ENCODE measurements at places on chromosomes 12 and 14.

DNA sequence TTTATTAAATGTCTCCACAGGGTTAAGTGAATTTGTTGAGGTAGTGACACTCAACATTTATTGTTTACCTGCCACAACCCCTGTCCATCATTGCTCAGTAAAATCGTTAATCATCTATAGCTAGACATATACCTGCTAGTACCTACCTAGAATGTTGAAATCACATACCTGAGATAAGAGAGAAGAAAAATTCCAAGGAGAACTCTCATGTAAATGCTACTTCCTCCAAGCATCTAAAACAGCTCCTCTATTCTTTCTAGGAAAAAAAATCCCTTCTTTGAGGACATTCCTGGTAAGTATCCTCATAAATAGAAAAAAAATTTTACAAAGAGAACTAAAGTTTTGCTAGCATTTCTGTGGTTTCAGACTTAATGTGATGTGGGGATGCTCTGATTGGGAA lies 325.1 kb downstream of the DAD1 start:
- no peak for DNase-seq

- DNase-seq = peak; percentile 23
Measured at GRCh38 chr14:68140076-68140741, 320.6 kb downstream of the RAD51B start.

DNA sequence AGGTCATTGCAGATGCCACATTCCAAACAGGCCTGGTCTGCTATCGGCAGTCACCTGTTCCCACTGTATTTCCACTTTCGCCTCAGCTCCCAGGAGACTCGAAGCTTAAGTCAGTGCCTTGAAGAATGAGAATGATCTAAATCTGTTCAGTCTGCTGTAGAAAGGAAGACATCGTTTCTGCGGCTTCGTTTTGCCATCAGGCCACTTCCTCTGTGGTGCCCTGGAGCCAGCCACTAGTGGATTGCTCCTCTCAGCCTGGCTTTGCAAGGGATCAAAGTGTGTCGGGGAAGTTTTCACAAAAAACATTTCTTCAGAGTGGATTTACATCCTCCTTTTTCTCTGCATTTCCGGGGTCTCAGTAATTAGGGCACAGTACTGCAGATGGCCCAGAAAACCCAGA lies 66.7 kb downstream of the AACS start:
- no peak for DNase-seq

DNA sequence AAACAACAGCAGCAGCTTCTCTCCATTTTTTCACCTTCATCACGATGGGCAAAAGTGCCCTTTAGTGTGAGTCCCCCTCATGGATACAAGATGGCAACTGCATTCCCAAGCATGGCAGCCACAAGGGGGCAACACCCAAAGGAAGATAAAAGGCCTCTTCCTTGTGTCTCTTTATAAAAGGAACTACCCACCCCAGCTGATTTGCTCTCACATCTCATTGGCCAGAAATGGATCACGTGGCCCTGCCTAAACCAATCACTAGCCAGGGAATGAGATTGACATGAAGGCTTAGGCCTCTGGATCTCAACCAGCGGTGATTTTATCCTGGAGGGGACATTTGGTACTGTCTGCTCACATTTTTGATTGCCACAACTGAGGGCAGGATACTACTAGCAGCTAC lies 21.9 kb upstream of the IFT81 start:
- peak; percentile 49 for DNase-seq

DNA sequence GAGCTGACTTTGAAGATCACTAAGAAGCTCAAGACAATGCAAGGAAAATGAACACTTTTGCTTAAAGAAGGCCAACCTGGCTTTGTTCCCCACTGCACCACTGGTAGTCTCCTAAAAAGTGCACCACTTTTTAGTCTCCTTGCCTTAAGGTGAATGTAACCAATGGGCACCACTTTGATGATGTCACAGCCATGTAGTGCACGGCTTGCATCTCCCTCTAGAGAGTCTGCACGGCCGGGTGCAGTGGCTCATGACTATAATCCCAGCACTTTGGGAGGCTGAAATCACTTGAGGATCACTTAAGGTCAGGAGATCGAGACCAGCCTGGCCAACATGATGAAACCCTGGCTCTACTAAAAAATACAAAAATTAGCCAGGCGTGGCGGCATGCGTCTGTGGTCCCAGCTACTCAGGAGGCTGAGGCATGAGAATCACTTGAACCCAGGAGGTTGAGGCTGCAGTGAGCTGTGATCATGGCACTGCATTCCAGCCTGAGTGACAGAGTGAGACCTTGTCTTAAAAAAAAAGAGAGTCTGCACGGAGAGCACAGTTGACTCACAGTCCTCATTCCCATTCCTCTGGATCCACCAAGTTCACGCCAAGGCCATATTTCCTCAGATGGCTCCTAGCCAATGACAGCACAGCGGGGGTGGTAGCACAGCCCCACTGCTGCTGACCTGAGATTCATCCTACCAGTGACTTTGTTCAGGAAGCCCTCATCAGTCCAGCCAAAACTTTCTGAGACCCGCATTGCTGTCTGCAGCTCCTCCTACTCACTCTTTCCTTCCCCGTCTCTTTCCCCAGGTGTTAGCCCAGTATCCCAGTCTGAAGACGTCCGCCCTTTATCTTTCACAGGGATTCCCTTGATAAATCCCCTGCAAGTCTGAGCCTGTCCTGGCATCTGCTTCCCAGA lies 16.5 kb upstream of the IFT81 start:
- no peak for DNase-seq

DNA sequence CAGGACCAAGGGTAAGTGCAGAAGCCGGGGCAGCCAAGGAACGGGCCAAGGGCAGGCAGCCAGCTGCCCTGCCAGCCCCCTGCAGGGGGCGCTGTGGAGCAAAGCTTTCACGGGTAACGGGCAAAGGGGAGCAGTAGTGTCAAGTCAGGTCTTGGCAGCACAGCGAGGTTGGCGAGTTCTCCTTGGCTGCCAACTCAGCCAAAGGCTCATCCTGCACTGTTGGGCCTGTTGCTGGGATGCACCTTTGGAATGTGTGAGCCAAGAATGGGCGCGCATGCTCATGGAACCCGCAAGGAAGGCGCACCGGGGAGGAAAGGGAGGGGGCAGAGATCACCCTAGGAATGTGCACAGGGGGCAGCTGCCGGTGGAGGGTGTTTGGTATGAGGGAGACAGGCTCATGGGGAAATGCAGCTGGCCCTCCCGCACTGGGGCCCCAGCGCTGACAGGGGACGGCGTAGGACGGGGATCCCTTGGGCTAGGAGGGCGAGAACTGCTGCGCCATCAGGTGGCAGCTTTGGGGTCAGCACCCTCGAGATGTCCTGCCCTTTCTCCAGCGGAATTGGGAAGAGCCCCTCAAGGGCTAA lies 138.0 kb downstream of the ASCL4 start:
- no peak for DNase-seq

- DNase-seq = no peak
Measured at GRCh38 chr14:71507681-71508080, 424.5 kb upstream of the RGS6 start.

GRCh38 chr14:89131004-89131750 lies 285.9 kb downstream of the FOXN3 start:
- DNase-seq = no peak

GRCh38 chr12:11876307-11876706 lies 194.4 kb upstream of the BCL2L14 start:
- no peak for DNase-seq

DNA sequence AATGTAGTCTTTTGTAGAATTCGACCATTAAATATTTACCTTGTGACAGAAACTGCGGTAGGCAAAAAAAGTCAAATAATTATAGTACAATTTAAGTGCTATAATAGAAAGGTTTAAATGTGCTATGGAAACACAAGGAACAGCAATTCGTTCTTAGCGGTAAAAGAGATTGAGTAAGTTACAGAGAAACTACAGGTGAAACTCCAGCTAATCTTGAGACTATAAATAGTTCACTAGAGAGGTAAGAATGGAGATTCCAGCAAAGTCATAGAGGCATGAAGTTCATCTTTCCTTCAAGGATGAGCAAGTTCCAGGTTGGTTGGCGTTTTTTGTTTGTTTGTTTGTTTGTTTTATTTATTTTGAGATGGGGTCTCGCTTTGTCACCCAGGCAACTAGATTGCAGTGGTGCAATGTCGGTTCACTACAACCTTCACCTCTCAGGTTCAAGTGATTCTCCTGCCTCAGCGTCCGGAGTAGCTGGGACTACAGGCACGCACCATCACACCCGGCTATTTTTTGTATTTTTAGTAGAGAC lies 878 bp upstream of the R3HDM2 start:
- no peak for DNase-seq

DNA sequence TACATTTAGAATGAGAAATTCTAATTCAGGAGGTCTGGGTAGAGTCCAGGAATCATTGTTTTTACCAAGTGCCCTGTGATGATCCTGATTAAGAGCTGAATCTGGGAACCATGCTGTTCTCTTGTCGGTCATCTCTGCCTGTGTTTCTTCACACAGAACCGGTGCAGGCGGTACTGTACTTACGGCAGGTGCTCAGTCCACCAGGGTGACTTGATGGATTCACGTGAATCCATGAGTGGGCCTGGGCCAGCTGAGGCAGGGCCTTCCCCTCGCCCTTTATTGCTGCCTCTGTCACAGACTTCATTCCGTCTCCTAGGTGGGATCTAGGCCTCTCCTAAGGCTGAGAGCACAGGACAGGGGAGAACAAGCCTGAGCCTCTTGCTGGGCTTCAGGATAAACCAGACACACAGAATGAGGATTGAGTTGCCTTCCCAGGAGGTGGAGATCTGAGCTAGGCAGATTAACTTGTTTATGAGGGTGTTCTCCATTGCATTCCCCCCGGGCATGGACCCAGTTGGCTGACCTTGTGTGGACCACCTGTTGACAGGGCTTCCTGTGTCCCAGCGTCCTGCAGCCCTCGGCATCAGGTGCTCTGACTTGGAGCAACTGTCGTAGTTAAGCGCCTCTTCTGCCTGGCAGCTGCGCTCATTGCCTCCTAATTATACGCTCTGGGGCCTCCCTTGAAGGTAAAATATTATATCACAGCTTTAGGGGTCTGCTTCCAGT lies 42.1 kb downstream of the B4GALNT3 start:
- DNase-seq = no peak

- no peak for DNase-seq
Measured at GRCh38 chr12:113659015-113659414, 187.3 kb upstream of the LHX5 start.

GRCh38 chr12:124499190-124499753 lies 68.1 kb downstream of the NCOR2 start:
- DNase-seq = no peak

DNA sequence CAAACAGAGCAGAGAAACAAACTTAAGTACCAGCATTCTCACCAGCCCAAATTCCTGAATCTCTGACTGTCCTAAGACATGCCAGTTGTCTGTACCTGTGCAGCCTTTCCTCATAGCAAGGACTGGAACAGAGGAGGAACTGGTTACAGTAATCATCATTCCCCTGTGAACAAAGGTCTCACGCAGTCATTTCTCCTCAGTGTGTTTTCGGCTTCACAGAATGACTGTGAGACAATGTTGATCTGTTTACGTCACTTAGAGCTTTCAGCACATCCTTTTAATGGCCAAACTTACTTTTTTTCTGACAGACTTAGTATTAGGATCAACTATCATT lies 169.0 kb downstream of the FBXL14 start:
- DNase-seq = no peak

DNA sequence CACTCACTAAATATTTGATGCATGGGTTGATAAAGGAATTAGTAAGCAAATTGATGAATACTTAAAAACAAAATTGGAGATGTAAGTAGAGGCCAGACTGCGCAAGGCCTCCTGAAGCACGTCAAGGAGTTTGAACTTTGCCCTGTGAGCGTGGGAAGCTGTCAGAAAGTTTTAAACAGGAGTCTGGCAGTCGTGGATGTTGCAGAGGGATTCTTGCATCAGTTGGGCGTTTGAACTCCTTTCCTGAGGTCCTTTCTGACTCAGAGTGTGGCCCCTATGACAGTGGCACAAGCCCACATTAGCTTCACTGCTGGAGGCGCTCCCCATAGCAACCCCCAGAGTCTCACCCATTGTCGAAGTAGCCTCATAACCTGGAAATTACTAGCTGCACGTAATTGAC lies 17.9 kb upstream of the IL22 start:
- DNase-seq = no peak
